Activated CD4-positive, alpha-beta memory T cell treated with anti-CD3 and anti-CD28 coated beads for 36 hours (primary cell): ENCODE measurements at places on chromosomes 13 and 19.

DNA sequence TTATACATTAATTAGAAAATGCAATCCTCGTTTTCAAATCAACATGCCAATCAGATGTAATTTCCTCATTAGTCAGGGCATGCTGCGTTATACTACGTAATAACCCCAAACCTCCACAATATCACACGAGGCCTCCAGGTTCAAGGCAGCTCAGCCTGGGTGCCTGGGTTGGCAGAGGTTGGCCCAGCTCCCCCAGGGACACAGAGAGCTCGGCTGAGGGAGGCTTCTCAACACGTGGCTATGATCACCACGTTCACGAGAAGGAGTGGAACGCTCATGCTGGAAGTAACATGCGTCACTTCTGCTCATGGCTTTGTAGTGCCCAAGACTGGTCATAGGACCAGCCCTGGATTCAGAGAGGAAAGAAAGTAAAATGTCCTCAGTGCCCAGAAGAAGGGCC is 144.9 kb upstream of the SOX1 start:
- DNase-seq = no peak

DNA sequence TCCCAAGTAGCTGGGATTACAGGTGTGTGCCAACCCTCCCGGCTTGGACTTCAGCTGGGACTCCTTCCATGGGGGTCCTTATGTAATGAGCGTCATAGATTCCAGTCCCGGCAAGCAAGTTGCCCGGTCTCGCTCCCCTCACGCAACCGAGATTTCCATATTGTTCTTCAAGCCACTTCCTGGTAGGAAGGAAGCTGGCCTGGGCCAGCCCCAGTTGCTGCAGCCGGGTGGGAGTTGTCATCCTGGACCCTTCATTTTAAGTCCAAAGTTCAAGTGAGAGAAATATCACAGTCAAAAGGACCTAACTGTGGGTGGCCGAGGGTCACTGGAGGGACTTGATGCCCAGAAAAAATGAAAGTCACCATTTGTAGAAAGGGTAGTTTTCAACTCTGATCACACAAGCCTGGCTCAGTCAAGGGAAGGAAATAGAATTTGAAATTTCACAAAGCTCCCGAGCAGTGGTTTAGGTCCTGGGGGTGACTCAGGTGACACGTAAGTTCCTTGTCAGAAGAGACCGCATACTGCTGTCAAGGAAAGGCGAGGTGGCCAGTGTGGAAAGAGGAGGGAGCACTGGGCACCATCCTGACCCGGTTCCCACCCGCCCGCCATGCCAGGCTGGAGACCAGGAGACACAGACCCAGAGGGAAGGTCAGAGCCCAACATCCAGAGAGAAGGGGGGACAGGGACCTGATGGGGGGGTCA is 5.3 kb downstream of the FGF21 start:
- DNase-seq = no peak

GRCh38 chr13:102911336-102911735 is 65.5 kb downstream of the ERCC5 start:
- no peak for DNase-seq

DNA sequence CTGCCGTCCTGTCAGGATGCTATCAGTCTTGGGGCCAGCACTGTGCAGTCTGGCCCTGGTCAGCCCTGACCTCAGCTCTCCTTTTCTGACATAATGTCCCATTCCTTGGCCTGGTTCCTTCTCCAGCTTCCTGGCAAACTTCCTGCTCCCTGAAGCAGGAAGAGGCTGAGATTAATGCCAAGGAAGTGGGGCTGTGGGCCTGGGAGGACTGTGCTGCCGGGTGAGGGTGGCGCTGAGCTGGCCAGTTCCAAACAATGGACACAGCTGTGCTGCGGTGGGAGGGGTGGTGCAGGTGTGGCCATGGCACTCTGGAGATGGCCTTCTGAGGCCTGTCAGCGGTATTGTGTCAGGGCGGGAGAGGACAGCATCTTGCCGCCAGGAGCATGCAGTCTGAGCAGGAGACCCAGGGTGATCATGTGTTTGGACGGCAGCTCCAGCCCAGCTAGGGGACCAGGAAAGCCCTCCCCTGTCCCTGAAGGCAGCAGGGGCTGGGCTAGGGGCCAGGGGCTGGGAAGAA is 30.9 kb downstream of the TUBA3C start:
- DNase-seq = no peak

GRCh38 chr19:15126131-15126910 is 19.1 kb downstream of the SYDE1 start:
- no peak for DNase-seq

DNA sequence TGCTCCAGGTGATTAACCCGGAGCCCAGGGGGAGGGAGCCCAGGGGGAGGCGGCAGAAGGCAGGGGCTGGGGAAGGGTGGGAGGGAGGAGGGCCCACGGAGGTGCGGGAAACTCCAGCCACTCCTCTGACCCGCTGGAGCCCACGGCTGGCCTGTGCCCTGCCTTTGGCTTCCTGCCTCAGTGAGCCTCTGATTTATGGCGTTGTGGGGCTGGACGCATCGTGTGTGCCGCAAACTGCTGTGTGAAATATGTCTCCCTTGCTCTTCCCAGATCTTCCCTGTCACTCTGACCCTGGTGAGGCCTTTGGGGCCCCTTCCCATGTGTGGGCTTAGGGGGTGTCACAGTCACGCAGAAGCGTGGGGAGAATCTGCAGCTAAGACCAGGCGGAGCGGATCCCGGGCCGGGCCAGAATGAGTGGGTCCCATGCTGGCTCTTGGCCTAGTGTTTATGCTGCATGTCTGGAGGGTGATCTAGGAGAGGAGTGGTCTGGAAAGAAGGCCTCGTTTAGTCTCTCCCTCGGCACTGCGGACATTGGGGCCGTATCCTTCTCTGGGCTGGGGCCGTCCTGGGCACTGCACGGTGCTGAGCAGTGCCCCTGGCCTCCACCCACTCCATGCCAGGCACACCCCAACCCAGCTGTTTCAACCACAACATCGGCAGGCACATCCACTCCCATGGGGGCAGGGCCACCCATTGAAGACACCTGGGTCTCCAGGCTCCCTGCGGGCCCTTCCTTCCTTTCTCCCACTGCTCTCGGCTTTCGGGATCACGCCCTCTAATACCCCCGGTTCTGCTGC is 123.0 kb downstream of the KDM4B start:
- no peak for DNase-seq

GRCh38 chr19:50719566-50719965 is at the start of gene SHANK1:
TSS of gene SHANK1 (minus strand) at chr19:50719802. CDS start at chr19:50716919, 2,883 bp downstream.
- DNase-seq = no peak

DNA sequence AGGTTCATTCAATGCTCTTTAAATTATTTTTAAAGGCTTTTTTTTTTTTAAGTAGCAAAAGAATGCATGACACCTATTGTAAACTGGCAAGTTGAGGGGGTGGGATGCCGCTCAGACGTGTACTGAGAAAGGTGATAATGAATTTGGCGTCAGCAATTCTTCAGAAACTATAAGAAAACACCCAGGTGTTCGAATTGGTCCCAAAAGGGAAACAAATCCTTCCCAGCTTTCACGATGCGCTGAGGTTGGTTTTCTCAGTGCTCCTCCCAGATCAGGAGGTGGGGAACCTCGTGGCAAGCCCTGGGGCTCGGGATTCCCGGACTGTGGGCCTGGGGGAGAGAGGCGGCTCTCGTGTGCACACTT is 543 bp upstream of the FAM124A start:
- DNase-seq = peak; percentile 14

GRCh38 chr19:1675633-1676350 is 23.4 kb upstream of the TCF3 start:
- DNase-seq = no peak

DNA sequence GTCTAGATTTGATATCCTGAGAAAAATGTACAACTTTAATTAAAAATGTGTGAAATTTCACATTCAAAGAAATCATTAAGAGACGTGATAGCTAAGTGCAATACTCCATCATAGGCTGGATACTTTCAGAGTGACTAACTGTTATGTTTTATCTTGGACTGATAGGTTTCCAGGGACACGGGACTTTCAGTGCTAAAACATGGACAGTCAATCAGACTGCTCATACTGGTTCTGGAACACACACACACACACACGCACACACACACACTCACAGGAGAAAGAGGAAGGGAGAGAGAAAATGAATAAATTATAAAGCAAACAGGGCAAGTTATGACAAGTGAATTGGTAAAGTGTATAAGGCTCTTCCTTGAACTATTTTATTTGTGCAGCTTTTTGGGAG is 955.9 kb downstream of the SLITRK5 start:
- no peak for DNase-seq

DNA sequence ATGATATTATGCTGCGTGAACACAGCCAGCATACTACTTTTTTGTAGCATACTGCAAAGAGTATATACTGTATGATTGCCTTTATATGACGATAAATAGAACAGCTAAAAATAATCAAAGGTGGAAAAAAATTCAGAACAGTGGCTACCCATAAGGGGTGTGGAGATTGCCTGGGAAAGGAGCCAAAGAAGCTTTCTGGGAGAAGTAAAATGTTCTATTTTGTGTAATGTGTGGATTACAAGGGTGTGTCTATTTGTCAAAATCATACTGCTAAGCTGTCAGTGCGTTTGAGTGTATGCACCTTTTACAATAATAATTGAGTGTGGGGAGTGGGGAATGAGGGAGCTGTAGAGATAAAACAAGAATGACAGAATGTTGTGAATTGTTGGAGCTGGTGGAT is 45.2 kb upstream of the MTIF3 start:
- no peak for DNase-seq

DNA sequence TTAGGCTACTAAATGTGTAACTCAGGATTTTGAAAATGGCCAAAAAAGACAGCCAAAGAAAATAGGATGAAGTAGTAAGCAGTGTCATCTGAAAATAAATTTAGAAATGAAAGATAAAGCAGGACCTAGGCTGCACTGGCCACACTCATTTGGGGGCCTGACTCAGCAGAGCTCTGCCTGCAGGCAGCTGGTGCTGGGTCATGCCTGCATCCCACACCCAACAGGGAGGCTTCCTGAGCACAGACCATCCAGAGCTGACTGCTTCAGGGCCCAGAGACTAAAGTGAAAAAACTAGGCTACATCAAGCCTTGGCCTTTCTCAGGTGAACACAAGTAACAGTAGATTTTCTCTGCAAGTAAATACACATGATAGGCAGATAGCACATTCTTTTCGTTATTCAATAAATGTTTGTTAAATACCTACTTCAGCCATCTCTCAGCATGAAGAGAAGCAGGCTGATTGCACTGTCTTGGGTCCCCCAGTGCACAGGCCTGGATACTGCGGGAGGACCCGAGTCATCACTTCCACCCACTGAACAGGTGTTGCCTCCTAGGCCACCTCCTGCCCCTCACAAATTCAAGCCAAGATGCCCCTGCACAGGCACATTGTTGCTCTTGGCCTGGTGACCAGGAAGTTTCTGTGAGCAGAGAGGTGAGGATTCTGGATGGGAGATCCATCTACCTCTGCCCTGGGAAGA is 284.0 kb downstream of the OXGR1 start:
- no peak for DNase-seq

DNA sequence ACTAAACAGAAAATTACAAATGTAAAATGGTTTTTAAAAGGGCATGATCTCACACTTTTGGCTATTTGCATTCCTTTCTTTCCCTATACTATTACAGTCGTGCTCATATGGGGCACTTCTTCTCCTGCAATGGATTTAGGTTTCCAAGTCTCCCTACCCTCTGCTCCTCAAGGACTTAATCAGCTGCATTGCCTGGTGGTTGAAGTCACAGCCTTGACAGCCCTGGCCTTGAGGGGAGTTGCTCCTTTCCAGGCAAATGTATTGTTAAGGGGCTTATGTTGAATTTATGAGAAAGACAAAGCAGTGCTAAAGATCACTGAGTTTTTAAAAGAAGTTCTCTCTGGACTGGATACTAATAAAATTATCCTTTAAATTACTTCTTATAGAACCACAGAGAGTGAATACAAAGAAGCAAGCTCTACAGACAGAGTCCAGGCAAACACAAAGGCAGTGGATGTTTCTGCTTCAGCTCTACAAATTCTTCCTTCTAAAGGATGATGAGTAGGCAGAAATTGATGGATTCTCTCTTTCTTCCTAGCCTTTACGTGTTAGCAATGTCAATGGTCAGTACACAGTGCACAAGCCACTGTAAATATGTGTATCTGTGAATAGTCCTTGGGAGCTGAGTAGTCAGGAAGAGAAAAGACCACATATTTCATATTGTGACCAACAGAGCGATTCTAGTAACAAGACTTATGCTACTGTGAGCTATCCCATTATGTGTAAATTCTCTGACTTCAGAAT is 390.9 kb downstream of the TBC1D4 start:
- DNase-seq = no peak

- no peak for DNase-seq
Observed at GRCh38 chr13:113499936-113500335, 9.4 kb upstream of the DCUN1D2 start.

GRCh38 chr19:39995794-39996193 is 1.1 kb upstream of the ZNF546 start:
- DNase-seq = no peak

DNA sequence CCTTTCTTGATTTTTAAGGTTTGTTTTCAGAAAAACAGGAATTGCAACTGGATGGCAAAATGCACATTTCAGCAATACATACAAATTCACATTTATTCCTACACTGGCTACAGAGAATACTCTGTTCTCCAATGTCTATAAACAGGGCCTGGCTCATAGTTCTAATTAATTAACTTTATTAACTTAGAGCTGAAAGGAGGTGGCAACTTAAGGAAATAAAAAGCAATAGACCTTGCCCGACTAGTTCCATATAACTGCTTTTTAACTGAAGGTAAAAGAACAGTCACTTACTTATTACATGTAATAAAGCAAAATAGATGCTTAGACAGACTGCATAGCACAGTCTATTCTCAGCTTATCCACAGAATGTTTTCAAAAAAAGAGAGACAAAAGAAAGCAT is 498.5 kb downstream of the DIAPH3 start:
- DNase-seq = no peak

DNA sequence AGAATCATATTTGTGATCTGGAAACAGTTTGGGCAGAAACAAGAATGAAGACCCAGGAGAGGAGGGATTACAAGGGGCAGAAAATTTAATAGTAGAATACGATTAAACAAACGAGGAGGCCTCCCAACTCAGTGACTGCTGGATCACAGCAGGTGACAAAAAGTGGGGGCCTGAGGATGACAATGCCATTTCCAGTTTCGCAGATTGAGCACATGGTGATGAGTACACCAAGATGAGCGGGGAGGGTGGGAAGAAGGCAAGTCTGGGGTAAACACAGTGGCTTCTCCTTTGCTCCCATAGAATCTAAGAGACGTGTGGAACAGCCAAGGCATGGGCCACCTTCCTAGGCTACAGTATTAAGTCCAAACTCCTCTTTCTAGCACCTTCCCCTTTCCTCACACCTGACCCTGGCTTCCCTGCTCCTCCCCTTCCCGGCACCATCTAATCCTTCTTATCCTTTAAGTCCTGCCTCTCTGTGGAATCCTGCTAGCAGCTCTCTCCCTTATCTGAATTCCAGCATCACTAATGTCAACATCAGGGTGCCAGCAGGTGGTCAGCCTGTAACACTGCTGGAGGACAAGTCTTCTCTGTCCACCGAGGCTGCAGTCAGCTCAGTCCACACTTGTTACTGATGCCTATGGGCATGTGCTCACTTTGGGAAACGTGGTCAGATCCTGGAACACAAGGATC is 13.5 kb downstream of the ATP7B start:
- no peak for DNase-seq

- DNase-seq = no peak
Observed at GRCh38 chr19:18393836-18394235, 3.6 kb downstream of the LRRC25 start.

- peak; percentile 61 for DNase-seq
Observed at GRCh38 chr19:41325947-41326706, 16.2 kb downstream of the CCDC97 start.
